ENCODE measurements at places on chromosomes 4 and X.
A peak's percentile ranks its signal among the peaks of the same experiment; 100 is the strongest.

- DNase-seq = no peak
These were observed 12.8 kb upstream of the AKAP17A start for GRCh38 chrX:1578511-1579173.

DNA sequence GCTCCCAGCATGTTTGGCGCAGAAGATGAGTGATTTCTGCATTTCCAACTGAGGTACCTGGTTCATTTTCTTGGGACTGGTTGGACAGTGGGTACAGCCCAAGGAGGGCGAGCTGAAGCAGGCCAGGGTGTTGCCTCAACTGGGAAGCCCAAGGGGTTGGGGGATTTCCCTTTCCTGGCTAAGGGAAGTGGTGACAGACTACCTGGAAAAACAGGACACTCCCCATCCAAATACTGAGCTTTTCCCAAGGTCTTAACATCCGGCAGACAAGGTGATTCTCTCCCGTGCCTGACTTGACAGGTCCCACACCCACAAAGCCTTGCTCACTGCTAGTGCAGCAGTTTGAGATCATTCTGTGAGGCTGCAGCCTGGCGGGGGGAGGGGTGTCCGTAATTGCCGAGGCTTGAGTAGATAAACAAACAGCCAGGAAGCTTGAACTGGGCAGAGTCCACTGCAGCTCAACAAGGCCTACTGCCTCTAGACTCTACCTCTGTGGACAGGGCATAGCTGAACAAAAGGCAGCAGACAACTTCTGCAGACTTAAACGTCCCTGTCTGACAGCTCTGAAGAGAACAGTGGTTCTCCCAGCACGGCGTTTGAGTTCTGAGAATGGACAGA, 307.7 kb upstream of the ARSJ start:
- DNase-seq = peak; percentile 23

GRCh38 chrX:148499638-148500422, 587 bp upstream of the AFF2 start:
- DNase-seq = no peak

DNA sequence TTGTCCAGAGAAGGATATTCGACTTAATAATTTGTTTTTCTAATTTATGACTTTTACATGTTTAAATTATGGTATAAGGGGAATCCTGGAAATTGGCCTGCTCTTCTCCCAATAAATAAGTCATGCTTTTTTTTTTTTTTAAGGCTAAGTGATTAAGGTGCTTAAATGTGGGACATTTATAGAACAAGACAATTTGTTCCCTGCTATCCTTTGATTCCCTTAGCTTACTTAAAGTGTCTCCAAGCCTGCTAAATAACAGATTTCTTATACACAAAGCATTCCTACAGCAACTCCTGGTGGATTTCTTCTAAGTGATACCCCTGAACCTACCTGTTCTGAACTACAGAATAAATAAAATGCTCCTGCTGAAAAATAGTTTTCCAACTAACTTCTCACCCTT, 233.0 kb upstream of the UGT8 start:
- no peak for DNase-seq

DNA sequence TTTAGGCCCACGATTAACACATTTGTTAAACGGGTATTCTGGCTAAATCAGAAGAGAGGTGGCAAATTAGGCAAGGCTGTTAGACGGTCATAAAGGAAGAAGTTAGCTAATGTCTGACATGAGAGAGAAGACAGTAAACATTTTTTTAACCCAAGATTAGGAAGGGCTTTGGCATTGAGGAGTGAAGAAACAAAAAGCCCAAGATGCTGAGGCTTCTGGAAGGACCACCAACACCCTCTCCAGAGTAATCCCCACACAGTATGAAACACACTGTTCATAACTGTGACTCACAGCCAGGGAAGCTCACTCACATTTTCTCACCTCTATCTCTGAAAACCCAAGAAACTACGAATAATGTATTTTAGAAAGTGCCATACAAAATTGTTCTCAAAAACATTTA, 127.6 kb downstream of the AMELX start:
- no peak for DNase-seq

DNA sequence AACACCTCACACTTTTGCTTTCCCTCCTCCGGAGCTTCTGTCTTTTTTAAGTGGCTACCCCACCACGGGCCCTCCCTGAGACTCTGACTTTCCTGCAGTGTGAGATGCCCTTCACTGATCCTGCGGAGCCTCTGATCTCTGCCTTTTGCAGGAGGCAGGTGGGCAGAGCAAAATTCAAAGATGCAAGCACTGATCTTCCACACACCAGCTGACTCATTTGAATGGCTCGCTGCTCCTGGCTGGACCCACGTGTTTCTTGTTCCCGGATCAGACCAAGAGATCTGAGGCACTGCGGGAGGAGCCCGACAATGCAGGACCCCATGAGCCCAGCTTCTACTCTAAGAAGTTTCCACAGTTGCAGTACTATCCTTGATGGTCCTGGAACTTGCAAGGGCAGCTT, 1607.9 kb upstream of the TENM3 start:
- no peak for DNase-seq

- DNase-seq = no peak
These were observed 45.7 kb downstream of the SSX7 start for GRCh38 chrX:52608961-52609360.

DNA sequence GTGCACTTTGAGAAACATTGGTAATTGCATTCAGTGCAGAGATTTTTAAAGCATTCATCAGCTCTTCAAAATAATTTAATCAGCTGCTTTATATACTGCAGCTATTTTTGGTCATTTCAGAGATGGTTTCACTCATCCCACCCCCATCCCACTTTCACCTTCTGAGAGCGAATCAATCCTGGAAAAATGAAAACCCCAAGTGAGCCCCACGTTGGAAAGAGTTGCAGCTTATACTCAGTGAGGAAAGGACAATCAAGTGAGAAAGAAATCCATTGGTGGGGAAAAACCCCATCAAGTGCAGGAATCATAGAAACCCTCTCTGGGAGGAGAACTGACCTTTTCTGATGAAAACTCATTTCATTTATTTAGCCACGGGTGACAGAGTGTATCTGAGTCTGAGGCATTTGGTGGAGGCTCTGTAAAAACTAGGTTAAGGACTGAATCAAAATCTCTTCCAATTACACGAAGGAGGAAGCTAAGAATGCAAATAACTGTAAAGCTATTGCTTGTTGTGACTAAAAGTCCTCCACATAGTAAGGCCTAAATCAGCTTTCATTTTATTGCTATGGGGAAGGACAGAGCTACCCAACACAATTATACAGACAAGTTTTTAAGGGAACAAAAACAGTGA, 240.4 kb upstream of the PGRMC2 start:
- no peak for DNase-seq

GRCh38 chrX:70553516-70553915, 108.9 kb downstream of the DLG3 start:
- no peak for DNase-seq

DNA sequence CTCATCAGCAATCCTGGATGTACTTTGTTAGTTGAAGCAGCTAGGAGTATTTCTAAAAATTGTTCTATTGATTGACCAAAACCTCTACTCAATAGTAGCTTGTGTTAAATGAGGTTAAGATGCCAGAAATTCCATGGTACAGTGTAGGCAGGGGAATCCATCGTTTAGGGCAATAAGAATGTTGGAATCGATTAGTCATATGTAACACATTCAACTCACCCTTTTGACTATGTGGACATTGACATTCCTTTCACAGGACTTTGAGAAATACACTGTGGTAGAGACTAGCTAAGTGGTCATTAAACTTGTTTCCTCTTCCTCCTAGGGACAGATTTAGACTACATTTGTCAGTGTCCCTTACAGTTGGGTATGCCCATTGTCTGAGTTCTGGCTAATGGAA, 40.2 kb downstream of the KDM5C start:
- no peak for DNase-seq

DNA sequence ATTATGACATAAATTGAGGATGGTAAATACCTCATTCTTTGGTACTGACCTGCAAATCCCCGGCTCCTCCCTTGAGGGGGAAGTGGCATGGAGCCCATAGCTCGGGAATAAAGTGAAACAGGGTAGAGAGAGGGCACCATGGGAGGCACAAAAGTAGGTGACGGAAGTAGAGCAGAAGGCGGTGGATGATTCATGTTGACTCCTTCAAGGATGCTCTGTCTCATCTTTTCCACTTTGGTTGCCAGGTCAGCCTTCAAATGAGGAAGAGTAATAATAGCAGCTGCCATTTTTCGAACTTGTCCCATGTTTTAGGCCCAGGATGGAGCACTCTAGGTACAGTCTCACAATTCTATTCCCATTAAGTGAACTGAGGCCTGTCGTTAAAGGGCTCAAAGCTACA, 41.4 kb upstream of the PHF8 start:
- no peak for DNase-seq

GRCh38 chr4:15525080-15525479, 55.4 kb downstream of the CC2D2A start:
- no peak for DNase-seq

- no peak for DNase-seq
These were observed 47.0 kb downstream of the FAT1 start for GRCh38 chr4:186676531-186677161.
